Thoracic aorta (tissue), 2 donors: ENCODE measurements at places on chromosomes 2 and 18. TPM values are rescaled to one million over a fixed set of nuclear protein-coding genes. Genes with fewer than 3 reads are reported as not detected.

DNA sequence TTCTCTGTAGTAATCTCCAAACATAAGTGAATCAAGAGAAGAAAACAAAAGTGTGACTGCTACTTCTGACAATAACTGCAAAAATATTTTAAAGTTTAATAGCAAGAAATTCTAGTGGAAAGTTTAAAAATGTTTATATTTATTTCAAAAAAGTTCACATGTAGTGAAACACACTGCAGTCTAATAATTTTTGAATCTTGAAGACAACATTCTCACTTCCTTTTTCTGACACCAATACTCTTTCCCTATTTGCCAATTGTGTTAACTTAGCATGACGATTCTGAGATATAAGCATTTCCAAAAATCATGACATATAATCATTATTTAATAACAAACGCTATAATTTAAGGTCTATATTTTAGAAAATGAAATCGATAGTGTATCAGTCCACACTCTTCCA, 429.1 kb upstream of the PKDCC start:
- DNase-seq = no peak

GRCh38 chr2:97011977-97012569, 25.7 kb upstream of the FAM178B start:
- no peak for DNase-seq

GRCh38 chr18:14086458-14087231, 45.6 kb downstream of the ZNF519 start:
- no peak for DNase-seq

DNA sequence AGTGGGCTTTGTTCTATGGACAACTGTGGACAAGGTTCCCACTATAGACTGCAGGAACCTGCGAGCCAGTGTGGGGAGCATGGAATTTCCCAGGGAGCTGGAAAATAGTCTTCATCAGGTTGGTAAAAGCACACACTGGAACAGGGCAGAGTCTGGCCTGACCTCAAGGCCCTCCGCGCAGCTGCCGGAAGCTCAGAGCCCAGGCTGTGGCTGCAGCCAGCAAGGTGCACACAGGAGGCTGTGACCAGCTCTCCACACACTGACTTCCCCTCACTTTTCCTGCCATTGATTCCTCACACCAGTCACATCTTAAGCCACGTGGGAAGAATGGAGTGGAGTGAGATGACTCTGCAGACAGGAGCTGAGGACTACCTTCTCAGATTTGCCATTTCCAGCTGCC, 19.1 kb downstream of the MAL start:
- no peak for DNase-seq

DNA sequence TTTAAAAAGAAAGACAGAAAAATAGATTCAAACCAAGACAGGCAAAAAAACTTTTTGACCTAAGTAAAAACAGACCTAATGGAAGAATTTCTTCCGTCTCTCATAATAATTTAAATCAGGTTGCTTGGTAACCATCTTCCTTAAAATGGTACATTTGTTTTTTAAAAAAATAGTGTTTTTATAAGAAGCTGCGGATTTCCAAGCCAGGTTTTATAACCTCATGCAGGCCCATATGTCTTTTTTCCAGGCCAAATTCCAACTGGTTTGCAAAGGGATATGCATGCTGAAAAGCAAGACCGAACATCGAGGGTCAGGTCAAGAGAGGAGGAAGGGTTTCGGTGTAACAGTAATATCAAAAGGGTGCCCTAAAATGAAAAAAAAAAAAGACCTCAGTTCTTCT, 172.9 kb downstream of the MAIP1 start:
- DNase-seq = no peak

GRCh38 chr2:236670235-236670620, 100.6 kb downstream of the ACKR3 start:
- DNase-seq = no peak

DNA sequence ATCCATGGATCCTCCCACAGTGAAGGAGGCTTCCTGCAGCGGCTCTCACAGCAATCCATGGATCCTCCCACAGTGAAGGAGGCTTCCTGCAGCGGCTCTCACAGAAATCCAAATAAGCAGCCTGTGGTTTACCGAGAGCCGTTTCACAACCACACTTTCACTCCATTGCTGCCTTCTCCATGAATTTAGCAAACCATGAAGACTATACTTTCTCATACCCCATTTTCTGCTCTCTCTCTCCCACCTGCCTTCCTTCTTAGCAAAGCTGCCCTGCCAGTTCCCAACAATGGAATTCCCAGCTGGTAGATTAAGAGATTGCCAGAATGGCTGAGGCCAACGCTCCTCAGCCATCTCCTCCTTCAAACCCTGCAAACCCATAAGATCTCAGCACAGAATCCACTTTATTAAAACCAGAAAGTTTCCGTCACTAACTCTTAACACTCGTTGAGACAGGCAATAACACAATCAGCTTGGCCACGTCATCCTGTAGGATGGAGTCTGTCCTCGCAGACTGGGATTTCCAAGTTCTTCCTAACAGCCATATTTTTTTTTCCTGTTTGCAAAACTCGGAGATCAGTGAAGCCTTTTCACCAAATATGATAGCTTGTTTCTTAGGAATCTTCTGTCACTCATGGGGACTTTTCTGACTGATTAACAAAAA, 162.2 kb downstream of the PXDN start:
- no peak for DNase-seq

DNA sequence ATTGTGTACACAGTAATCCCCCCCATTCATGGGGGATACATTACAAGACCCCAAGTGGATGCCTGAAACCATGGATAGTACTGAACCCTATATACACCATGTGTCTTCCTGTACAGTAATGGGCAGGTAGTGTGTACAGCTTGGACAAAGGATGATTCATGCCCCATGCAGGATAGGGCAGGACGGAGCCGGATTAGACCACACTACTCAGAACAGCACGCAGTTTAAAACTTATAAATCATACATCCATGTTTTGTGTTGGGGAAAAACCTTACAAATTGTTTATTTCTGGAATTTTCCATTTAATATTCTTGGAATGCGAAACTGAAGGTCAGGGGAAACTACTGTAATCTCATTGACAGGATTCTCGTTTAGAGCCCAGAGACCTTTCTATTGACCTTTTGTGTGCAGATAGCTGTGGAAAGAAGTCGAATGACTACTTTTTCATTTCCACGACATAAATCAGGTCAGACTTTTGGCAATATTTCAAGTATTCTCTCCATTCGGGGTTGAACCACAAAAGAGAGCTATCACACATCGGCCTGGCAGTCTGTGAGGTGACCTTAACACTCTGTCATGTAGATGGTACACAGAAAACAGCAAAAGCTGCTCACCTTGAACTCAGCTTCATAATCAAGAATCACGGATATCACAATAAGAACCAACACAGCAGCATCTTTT, 9.9 kb upstream of the YPEL5 start:
- DNase-seq = no peak

- DNase-seq = no peak
Measured at GRCh38 chr2:173943738-173944137, 21.4 kb downstream of the SP3 start.

Gene DES
- total RNA-seq = 146 TPM

Gene KIAA2012
- not detected for total RNA-seq

Gene ZFP36L2
- 172 TPM for total RNA-seq

Gene IL36G
- not detected for total RNA-seq

Gene SCG2
- total RNA-seq = 4.9 TPM

Gene SLC16A14
- total RNA-seq = 0.54 TPM

Gene ASB18
- total RNA-seq = not detected
